PC-9 (cell line): ENCODE measurements at places on chromosomes 16 and 17. TPM values are rescaled to one million over a fixed set of nuclear protein-coding genes. Genes with fewer than 3 reads are reported as not detected.

CEP295NL gene
- total RNA-seq, result 3.5 and 3.6 TPM in 2 replicates

VMO1 gene
- 3.6 and 4.1 TPM in 2 replicates for total RNA-seq

DNA sequence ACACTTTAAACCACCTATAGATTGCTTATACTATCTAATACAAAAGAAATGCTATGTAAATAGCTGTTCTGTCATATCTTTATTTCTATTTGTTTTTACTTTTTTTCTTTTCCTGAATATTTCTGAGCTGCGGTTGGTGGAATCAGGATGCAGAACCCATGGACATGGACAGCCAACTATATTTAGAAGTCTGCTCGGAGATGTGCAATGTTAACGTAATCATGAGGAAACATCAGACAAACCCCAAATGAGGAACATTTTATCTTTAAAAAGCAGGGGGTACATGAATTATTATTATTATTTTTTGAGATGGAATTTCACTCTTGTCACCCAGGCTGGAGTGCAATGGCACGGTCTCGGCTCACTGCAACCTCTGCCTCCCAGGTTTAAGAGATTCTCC is 31.4 kb upstream of the GHDC start:
- no peak for DNase-seq

DNA sequence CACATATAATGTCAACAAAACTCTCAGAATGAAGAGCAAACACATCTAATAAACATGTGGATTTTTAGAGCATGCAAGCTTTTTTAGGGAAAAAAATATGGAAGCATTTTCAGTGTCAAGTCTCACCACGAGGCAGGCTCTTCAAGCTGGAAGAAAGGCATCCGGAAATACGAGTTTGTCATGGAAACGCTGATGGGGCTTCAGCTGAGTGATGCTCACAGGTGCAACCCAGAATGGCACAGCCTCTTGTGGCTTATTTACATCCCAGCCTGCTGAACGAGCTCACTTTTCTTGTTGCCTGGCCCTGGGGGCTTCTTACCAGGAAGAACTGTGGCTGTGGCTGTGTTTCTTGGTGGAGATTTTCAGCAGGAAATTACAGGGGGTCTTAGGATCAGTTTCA is 24.1 kb upstream of the DYNLL2 start:
- no peak for DNase-seq

DNA sequence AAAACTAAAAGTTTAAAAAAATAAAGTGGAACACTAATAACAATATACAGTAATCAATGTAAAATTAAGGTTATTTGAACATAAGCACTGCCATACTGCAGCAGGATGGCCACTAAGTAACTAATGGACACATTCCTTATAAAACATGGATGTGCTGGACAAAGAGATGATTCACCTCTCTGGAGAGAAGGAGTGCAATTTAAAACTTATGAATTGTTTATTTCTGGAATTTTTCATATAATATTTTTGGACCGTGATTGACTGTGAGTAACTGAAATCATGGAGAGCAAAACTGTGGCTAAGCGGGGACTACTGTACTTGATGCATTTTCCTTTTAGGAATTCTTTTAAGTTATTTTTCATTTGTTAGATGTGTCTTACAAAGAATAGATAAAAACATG is 21.8 kb downstream of the CBFB start:
- DNase-seq, result no peak

DNA sequence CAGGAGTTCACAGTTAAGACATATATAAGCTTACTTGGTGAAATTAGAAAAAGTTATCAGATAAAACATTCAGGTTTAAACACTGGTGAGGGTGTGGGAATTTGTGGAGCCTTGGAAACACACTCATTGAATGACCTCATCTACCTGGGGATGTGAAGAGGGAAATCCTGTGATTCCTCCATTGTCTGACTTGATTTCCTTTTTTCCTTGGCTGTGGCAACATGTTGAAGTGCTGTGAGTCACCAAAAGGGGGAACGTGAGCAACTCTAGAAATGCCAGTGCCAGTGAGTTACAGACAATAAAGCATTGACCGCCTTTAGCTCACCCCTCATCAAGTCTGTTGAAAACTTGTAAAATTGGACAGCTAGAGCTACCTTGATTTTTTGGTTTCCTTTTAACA is 1.8 kb downstream of the HMOX2 start:
- peak; percentile 39 for DNase-seq

GRCh38 chr17:43469145-43469544 is 14.6 kb upstream of the DHX8 start:
- peak; percentile 97 for DNase-seq

DNA sequence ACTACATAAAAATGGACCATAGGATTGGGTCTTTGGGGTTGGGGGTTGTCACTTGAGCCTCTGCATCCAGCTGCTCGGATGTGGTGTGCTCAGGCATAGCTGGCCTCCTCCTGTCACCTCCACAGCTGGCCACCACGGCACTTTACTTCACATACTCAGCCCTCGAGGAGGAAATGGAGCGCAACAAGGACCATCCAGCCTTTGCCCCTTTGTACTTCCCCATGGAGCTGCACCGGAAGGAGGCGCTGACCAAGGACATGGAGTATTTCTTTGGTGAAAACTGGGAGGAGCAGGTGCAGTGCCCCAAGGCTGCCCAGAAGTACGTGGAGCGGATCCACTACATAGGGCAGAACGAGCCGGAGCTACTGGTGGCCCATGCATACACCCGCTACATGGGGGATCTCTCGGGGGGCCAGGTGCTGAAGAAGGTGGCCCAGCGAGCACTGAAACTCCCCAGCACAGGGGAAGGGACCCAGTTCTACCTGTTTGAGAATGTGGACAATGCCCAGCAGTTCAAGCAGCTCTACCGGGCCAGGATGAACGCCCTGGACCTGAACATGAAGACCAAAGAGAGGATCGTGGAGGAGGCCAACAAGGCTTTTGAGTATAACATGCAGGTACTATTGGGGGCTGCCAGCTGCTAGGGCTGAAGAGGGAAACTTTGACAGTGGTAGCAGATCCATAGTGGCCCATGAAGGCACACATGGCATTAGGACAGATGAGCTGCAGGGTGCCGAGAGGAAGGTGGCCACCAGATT is 30.8 kb downstream of the CDIP1 start:
- no peak for DNase-seq

- no peak for DNase-seq
These were observed 175.8 kb upstream of the MAF start for GRCh38 chr16:79776243-79776847.

DNA sequence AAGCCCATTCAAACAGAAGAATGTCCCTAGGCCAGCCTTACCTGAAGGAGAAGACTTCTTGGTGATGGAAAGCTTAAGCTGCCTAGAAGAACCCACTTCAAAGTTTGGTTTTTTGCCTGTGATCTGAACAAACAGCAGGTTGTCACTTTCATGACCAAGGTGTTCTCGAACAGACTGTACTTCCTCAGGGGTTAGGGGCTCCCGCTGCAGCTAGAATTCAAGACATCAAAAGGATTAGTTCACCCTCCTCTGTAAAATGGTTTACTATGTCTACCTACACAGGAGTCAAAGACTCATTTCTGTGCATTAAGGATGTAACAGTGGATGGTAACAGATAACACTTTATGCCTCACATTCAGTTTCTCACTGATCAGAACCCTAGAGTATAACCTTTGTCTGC is 13.2 kb downstream of the CIAPIN1 start:
- no peak for DNase-seq

GRCh38 chr16:55035029-55035428 is 104.4 kb downstream of the IRX5 start:
- DNase-seq, result no peak

- DNase-seq, result no peak
These were observed 50.3 kb upstream of the CLEC3A start for GRCh38 chr16:77972062-77972392.
